Spleen (tissue), 13 donors: ENCODE measurements at places on chromosomes 7 and 10. TPM values are rescaled to one million over a fixed set of nuclear protein-coding genes. Genes with fewer than 3 reads are reported as not detected.

NANOS1 gene
- total RNA-seq: 0.26 TPM

SAMD8 gene
- 28.5 TPM for total RNA-seq

PRTFDC1 gene
- total RNA-seq: 2.9 TPM

OGDHL gene
- total RNA-seq: 0.09 TPM

STRIP2 gene
- total RNA-seq: 1.3 TPM

BAG3 gene
- 15.1 TPM for total RNA-seq

BRAT1 gene
- 32.2 TPM for total RNA-seq

PHYH gene
- total RNA-seq: 30.5 TPM

CALN1 gene
- total RNA-seq: not detected

CCZ1 gene
- total RNA-seq: 43.5 TPM

CACNA2D1 gene
- total RNA-seq: 15.0 TPM

TMEM176A gene
- total RNA-seq: 60.9 TPM

VSTM4 gene
- 2.5 TPM for total RNA-seq

ATP5F1C gene
- total RNA-seq: 165 TPM

CAV2 gene
- 103 TPM for total RNA-seq

FZD8 gene
- total RNA-seq: 18.6 TPM

ELFN1 gene
- total RNA-seq: 2.4 TPM

OR13A1 gene
- total RNA-seq: 0.56 TPM

ADARB2 gene
- 0.54 TPM for total RNA-seq

SFTPA1 gene
- total RNA-seq: not detected

HABP2 gene
- total RNA-seq: not detected

PRKCQ gene
- 8.2 TPM for total RNA-seq

NXPH1 gene
- not detected for total RNA-seq

ZNF438 gene
- 17.4 TPM for total RNA-seq

NOD1 gene
- total RNA-seq: 29.4 TPM

BLOC1S2 gene
- 50.1 TPM for total RNA-seq

ACBD7 gene
- total RNA-seq: not detected

ZNF365 gene
- 0.58 TPM for total RNA-seq

CALHM1 gene
- not detected for total RNA-seq

TFR2 gene
- total RNA-seq: 2.4 TPM

IRF5 gene
- 48.2 TPM for total RNA-seq
